ENCODE measurements at places on chromosomes 12 and 14.

- no peaks in the 10 kb centered on the region for H3K36me3 ChIP-seq
- H3K27me3 ChIP-seq: no peaks in the 10 kb centered on the region
- no peaks in the 10 kb centered on the region for H3K4me1 ChIP-seq
- no peak for DNase-seq
- no peak overlapping the region for H3K27ac ChIP-seq
Observed at GRCh38 chr14:66143387-66144112, 342.6 kb upstream of the CCDC196 start.

- H3K4me3 ChIP-seq: no peak overlapping the region
- no peak overlapping the region for H3K27ac ChIP-seq
- no peaks in the 10 kb centered on the region for H3K4me1 ChIP-seq
- no peak for DNase-seq
Observed at GRCh38 chr12:95300286-95300685, 82.7 kb downstream of the VEZT start.

DNA sequence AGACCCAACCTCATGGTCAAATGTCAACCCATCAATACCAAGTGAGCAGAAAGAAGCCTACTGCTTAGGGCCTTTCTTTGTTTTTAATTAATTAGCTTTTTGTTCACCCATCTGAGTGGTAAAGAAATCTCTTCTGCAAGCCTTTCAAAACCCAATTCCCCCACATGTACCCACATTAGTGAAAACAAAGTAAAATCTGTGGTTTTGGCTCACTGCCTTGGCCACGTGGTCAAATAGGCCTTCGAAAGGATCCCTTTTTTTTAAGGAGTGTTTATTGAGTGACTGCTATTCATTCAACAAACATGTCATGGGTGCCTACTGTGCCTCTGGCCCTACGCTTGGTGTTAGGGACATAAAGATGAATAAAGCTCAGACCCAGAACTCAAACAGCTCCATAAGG, 160.1 kb downstream of the NUAK1 start:
- no peak overlapping the region for H3K4me3 ChIP-seq
- H3K27ac ChIP-seq: no peak overlapping the region
- no peaks in the 10 kb centered on the region for H3K36me3 ChIP-seq
- no peaks in the 10 kb centered on the region for H3K27me3 ChIP-seq
- H3K4me1 ChIP-seq: peaks cover 7% of the 10 kb centered on the region

GRCh38 chr12:122064780-122065588, 13.6 kb upstream of the MLXIP start:
- H3K27me3 ChIP-seq: no peaks in the 10 kb centered on the region
- peaks cover 33% of the 10 kb centered on the region for H3K4me1 ChIP-seq
- H3K27ac ChIP-seq: peak overlapping the region; percentile 75
- H3K36me3 ChIP-seq: no peaks in the 10 kb centered on the region
- no peak for DNase-seq

DNA sequence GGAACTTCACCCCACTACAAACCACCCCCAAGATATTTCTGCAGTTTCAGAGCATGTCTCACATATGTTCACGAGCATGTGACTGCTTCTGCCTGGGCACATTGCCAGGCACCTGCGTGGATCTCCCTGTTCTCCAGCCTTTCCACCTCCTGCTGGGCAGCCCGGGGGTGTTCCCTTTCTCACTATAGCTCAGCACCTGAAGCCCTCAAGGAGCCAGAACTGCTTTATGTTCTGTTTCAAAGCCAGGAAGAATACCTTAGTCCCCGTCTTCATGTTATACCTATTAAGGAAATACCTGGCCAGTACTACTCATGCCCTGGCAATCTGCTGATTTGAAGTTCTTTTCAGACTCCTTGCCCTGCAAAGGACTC, 4.2 kb upstream of the FGF6 start:
- DNase-seq: no peak
- no peak overlapping the region for H3K4me3 ChIP-seq
- H3K36me3 ChIP-seq: no peaks in the 10 kb centered on the region
- peaks cover 5% of the 10 kb centered on the region for H3K27me3 ChIP-seq

- no peak overlapping the region for H3K4me3 ChIP-seq
- DNase-seq: no peak
- H3K4me1 ChIP-seq: peaks cover 37% of the 10 kb centered on the region
Observed at GRCh38 chr12:49338830-49339463, 2.0 kb upstream of the C1QL4 start.

- H3K4me3 ChIP-seq: no peak overlapping the region
- H3K36me3 ChIP-seq: no peaks in the 10 kb centered on the region
- peak overlapping the region; percentile 2 for H3K27ac ChIP-seq
- H3K27me3 ChIP-seq: no peaks in the 10 kb centered on the region
Observed at GRCh38 chr12:104480826-104481440, 24.2 kb downstream of the CHST11 start.

DNA sequence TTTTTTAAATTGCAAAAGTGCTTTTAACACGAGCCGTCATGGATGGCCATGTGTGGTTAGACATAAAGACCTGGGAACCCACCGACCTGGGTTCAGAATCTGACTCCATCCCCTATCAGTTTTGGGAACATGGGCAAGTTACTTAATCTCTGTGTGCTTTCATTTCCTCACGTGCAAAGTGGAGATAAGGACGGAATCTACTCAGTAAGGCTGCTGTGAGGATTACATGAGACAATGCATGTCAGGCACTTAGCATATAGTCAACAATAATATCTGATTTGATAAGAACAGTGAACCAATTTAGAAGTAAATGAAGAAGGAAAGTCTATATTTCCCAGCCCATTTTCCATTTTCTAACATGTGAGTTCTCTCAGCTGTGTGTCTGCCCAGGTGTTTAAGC, 235.4 kb downstream of the SUDS3 start:
- no peak overlapping the region for H3K4me3 ChIP-seq
- no peaks in the 10 kb centered on the region for H3K4me1 ChIP-seq
- no peak for DNase-seq
- no peaks in the 10 kb centered on the region for H3K27me3 ChIP-seq

DNA sequence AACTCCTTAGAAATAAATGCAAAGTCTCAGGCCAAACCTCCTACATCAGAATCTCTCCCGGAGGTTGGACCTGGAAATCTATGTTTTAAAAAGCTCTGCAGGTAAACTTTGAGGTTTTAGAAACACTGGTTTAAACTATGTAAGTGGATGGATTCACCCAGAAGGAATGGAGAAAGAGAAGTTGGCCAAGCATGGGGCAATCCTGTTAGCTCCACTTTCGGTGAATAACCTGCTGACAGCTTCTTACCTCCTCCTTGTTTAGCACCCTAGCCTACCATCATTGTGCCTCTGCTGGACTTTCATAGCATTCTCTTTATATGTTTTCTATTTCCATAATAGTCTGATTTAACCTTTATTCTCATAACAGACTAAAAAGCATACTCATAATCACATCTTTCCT, 3.0 kb upstream of the ARHGDIB start:
- no peak overlapping the region for H3K4me3 ChIP-seq
- H3K4me1 ChIP-seq: peaks cover 16% of the 10 kb centered on the region
- H3K27ac ChIP-seq: no peak overlapping the region
- H3K27me3 ChIP-seq: no peaks in the 10 kb centered on the region
- no peak for DNase-seq
- no peaks in the 10 kb centered on the region for H3K36me3 ChIP-seq

DNA sequence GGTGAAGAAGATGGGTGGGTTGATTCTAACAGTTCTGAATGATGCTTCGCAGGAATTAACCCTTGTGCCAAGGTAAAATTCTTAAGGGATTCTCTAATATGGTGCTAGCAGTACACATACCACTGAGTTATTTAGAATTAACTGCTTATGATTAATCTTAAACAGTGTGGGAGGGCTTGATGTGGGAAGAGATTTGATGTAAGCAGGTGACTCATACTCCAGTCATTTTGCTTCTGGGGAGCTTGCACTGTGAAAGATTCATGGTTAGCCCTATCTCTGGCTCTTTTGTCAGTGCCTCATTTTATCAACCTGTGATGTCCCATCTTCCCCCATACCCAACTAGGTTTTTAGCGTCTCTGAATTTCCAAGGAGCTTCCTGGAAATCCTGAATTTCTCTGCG, 83.8 kb downstream of the NRXN3 start:
- no peaks in the 10 kb centered on the region for H3K27me3 ChIP-seq
- H3K4me3 ChIP-seq: no peak overlapping the region
- H3K27ac ChIP-seq: no peak overlapping the region
- no peaks in the 10 kb centered on the region for H3K4me1 ChIP-seq
- DNase-seq: no peak

- DNase-seq: no peak
- peaks cover 10% of the 10 kb centered on the region for H3K4me1 ChIP-seq
- no peak overlapping the region for H3K4me3 ChIP-seq
- H3K27me3 ChIP-seq: no peaks in the 10 kb centered on the region
- no peaks in the 10 kb centered on the region for H3K36me3 ChIP-seq
Observed at GRCh38 chr14:39107591-39107996, 4.6 kb upstream of the SEC23A start.

DNA sequence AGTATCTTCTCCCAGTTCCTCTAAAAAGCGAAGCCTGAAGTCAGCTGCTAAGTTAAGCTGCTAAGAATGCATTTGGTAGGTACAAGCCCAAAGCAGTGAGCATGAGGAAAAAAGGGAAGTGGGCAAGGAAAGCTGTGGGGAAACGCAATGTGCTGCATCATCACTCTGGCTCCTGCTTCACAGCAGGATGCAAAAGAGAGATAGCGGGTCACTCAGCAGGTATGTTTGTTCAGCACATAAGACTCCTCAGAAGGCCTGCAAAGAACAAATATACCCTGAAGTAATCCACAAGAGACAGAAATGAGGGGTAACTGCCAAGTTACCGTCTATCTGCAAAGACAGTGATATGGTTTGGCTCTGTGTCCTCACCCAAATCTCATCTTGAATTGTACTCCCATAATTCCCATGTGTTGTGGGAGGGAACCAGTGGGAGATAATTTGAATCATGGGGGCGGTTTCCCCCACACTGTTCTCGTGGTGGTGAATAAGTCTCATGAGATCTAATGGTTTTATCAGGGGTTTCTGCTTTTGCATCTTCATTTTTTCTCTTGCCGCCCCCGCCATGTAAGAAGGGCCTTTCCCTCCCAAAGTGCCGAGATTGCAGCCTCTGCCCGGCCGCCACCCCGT, 127.4 kb upstream of the EGLN3 start:
- H3K27me3 ChIP-seq: no peaks in the 10 kb centered on the region
- no peaks in the 10 kb centered on the region for H3K36me3 ChIP-seq
- DNase-seq: no peak
- peaks cover 11% of the 10 kb centered on the region for H3K4me1 ChIP-seq
- no peak overlapping the region for H3K4me3 ChIP-seq

DNA sequence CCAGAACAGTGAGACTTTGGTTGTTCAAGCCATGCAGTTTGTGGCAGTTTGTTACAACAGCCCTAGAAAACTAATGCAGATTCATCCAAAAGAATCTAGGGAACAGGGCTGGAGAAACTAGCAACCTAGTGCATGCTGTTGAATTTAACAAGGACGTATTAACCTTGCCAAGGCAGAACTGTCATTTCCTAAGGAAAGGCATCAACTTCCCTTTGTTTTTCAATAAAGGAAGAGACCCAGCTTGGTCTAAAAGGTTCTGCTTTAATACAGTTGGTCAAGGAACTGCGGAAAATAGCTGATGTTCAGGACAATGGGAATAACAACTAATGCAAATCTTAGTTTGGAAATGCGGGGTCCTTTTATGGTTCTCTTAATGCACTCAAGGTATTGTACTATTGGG, 11.5 kb downstream of the AK7 start:
- H3K4me1 ChIP-seq: no peaks in the 10 kb centered on the region
- H3K27ac ChIP-seq: no peak overlapping the region
- no peak for DNase-seq
- H3K36me3 ChIP-seq: no peaks in the 10 kb centered on the region
- H3K27me3 ChIP-seq: no peaks in the 10 kb centered on the region

- H3K27ac ChIP-seq: no peak overlapping the region
- peaks cover 24% of the 10 kb centered on the region for H3K36me3 ChIP-seq
- H3K27me3 ChIP-seq: no peaks in the 10 kb centered on the region
- no peak overlapping the region for H3K4me3 ChIP-seq
- no peak for DNase-seq
- H3K4me1 ChIP-seq: no peaks in the 10 kb centered on the region
Observed at GRCh38 chr12:125134576-125134975, 69.3 kb downstream of the AACS start.

- no peak for DNase-seq
- no peaks in the 10 kb centered on the region for H3K27me3 ChIP-seq
- H3K4me3 ChIP-seq: no peak overlapping the region
Observed at GRCh38 chr12:32920506-32921085, 24.0 kb upstream of the PKP2 start.

DNA sequence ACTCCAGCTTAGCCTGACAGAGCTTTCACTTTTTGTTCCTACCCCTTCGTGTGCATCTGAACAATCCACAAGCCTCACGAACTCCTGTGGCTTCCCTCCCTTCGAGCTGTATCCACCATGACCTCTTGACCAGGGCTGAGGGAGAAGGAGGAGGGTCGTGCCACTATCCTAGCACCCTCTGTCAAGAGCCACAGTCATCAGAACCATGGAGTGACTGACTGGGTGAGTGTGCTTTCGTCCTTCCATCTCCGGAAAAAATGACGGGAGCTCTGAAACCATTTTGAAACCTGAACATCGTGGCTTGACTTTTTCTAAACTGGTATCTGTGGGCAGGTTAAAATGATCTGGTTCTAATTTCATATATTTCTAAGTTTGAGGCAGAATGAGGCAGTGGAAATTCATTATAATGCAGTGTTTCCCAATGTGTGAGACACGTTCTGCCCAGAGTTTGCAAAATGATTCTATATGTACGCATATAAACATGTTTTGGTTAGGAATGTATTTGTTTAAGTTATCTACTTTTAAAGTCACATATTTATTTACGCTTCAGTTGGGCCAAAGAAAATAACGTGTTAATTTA, 27.0 kb downstream of the IL26 start:
- H3K36me3 ChIP-seq: no peaks in the 10 kb centered on the region
- no peaks in the 10 kb centered on the region for H3K4me1 ChIP-seq
- H3K27me3 ChIP-seq: no peaks in the 10 kb centered on the region
- H3K4me3 ChIP-seq: no peak overlapping the region

GRCh38 chr12:946212-946611, 3.3 kb downstream of the RAD52 start:
- no peak overlapping the region for H3K27ac ChIP-seq
- no peak for DNase-seq
- no peak overlapping the region for H3K4me3 ChIP-seq

- peaks cover 14% of the 10 kb centered on the region for H3K36me3 ChIP-seq
- peaks cover 72% of the 10 kb centered on the region for H3K4me1 ChIP-seq
- peak overlapping the region; percentile 96 for H3K27ac ChIP-seq
- peak; percentile 72 for DNase-seq
- H3K4me3 ChIP-seq: peak overlapping the region; percentile 77
- H3K27me3 ChIP-seq: peaks cover 7% of the 10 kb centered on the region
Observed at GRCh38 chr14:105476097-105476830, 1.6 kb downstream of the CRIP2 start.

GRCh38 chr12:124687174-124687902, 119.9 kb upstream of the NCOR2 start:
- no peak overlapping the region for H3K4me3 ChIP-seq
- peaks cover 60% of the 10 kb centered on the region for H3K4me1 ChIP-seq
- no peak for DNase-seq
- no peaks in the 10 kb centered on the region for H3K27me3 ChIP-seq

DNA sequence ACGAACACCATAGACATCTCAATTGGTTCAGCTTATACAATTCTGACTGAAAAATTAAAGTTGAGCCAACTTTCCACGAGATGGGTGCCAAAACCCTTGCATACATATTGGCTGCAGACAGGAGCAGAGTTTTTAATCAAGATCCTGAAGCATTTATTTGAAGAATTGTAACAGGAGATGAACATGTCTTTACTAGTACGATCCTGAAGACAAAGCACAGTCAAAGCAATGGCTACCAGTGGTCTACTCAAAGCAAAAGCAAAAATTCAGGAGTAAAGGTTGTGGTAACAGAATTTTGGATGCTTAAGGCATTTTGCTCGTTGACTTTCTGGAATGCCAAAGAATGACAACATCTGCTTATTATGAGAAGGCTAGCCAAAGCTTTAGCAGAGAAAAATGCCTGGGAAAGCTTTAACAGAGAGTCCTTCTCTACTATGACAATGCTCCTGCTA, 20.7 kb downstream of the ZDHHC17 start:
- H3K36me3 ChIP-seq: no peaks in the 10 kb centered on the region
- no peak overlapping the region for H3K4me3 ChIP-seq
- no peak for DNase-seq
- H3K4me1 ChIP-seq: peaks cover 29% of the 10 kb centered on the region
- H3K27ac ChIP-seq: peak overlapping the region; percentile 31

All from lower lobe of right lung (tissue), 2 donors.